ENCODE measurements at places on chromosomes 2 and 18. TPM values are rescaled to one million over a fixed set of nuclear protein-coding genes. Genes with fewer than 3 reads are reported as not detected.
A peak's percentile ranks its signal among the peaks of the same experiment; 100 is the strongest.

DNA sequence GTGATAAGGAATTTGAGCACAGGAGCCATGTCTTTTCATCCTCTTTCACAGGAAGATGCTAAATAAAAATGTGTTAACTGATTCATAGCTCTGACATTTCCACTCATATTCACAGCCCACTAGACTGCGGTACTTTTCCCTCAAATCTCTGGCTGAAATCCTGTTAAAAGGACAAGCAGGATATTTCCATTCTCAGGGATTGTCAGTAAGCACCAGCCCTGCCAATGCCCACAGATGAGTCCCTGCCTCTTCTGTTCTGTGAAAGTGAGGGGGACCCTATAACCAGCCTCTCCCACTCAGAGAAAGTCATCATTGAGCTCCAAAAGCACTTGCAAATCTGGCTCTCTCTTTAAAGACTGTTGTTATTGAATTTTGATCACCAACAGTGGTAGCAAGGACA is 440.5 kb downstream of the SETBP1 start:
- DNase-seq: no peak

GRCh38 chr2:240438810-240439697 is 3.6 kb downstream of the GPC1 start:
- DNase-seq: peak; percentile 59

DNA sequence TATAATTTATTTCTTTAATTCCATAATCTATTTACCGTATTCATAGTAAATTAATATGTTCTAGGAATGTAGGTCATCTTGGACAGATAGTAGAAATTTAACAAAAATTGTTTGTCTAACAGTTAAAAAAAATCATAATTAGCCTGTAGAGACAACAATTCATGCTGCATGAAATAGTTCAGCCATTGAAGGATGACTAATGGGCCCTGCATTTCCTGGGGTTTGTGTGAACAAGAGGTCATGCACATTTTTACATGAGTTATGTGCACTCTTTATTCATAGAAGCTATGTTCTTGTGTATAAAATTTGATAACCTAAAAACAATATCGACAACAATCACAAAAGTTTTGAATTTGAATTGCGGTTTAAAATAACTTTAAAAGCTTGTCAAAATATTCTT is 1663.6 kb downstream of the SUCLG1 start:
- no peak for DNase-seq

DNA sequence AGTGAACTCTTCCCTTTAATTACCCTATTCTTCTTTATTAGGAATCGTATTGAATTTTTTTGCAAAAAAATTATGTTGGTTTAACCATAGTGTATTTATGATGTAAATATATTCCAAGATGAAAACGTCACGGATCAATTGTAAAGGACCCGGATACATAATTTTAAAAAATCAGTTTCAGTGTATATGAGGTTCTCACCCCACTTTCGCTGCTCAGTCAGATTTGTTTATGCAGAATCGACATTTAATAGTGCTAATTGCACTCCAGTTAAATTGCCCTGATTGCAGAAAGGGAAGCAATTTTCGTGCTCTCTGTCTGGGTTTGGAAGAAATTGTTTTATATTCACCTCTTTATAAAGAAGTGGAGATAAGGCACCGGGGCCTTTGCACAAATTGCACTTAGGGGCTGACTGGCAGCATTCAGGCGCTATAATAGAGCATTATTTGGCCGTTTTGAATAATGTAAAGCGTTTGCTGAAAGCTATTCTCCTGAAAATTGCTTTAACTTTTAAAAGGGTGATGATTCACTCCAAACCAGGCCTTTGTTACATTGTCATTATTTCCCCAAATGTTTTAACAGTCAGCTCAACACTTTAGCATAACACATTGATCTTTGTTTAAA is 3.0 kb upstream of the SP9 start:
- DNase-seq: no peak

The EIF5B gene
- total RNA-seq: 42.6 TPM
